ENCODE measurements at places on chromosomes 13 and 19.

- no peak for DNase-seq
Measured at GRCh38 chr13:33493672-33494365, 208.3 kb upstream of the STARD13 start.

DNA sequence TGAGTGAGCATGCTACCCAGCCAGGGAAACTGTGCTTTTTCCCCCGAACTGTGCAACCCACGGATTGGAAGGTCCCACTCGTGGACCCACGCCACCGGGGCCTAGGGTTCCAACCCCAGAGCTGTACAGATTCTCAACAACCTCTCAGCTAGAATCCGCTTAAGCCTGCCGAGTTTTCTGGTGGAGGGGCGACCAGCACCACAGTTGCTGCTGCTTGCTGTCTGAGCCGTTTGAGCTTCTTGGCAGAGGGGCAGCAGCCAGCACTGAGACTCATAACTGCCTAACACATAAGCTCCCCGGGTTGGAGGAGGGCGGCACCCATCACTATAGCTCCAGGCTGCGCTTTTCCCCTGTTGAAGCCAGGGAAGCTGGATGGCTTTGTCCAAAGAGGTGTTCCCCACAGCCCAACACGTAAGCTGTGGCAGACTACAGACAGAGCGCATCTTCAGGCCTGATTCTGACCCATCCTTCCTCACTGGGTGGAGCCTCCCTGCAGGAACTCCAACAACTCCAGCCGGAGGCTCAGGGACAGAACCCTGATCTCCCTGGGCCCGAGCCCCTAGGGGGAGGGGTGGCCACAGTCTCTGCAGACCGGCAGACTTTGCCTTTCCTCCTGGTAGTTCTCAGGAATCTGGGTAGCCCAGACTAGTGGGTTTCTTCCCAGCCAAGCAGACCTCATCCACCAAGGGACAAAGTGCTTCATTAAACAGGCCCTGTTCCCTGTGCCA lies 871.6 kb downstream of the SLITRK6 start:
- DNase-seq = no peak

DNA sequence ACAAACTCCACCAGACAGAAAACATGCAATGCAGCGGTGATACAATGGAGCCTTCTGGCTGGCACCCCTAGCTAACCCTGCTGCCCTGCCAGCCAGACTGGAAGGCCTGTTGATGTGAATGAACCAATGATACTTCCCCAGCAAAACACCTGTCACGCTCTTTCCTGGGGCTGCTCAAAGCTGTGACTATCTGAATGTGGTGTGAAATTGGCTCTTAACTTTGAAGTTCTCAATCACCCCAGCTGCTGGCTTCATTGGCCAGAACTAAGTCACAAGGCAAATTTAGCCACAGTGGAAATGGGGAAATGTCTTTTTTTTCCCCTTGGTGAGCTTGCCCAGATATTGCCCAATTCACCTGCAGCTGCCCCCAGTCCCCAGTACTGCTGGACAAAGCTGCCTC lies 147.3 kb downstream of the SLC7A1 start:
- DNase-seq = no peak

DNA sequence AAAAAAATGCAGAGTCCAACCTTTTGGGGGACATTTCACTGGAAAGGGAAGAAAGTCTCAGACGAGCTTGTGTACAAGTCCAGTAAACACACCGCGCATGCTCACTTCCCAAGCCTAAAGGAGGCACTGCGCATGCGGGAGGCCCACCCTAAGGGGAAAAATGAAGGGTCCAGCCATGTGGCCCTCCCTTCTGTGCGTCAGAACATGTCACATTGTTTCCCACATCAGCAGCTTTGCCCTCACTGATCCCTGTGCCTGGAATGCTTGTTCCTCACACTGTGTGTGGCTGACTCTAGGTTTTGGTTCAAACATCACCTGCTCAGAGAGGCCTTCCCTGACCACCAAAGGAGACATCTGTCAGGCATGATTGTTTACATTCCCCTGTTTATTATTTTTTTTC lies 4.4 kb downstream of the ELSPBP1 start:
- DNase-seq = no peak

- DNase-seq = no peak
Measured at GRCh38 chr13:112532837-112533745, 54.9 kb downstream of the TUBGCP3 start.

GRCh38 chr19:27964185-27964584 lies 1248.8 kb downstream of the UQCRFS1 start:
- DNase-seq = no peak

DNA sequence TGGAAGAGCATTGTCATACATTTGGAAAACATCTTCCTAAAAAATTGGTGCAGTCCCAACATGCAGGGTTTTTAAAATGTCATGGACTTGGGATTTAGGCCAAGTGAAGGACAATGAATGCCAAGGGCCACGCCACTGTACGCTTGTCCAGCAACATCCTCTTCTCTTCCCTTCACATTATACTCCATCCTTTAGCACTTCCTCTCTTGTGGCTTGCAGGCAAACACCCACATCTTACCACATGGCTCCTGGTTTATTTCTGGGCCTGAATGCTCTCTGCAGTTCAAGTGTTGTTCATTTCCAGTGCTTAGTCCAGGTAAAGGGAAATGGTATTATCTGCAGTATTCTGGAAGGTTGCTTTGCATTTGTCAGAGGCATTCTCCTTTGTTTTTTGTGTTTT lies 45.0 kb downstream of the CBY2 start:
- no peak for DNase-seq

DNA sequence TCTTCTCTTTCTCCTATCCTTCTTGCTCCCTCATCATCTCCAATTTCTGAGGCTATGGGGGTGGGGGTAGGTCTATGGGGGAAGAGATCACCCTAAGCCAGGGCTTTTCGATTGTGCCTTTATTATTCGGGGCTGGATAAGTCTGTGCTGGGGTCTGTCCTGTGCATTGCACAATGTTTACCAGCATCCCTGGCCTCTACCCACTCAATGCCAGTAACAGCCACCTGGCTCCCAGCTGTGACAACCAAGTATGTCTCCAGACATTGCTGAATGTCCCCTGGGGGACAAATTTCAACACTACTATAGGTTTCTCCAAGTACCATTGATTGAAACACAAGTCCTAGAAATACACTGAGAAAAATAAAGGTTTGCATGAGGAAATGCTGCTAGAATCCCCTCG lies 13.2 kb downstream of the CBY2 start:
- DNase-seq = no peak

- no peak for DNase-seq
Measured at GRCh38 chr13:23899555-23899954, 2.3 kb upstream of the C1QTNF9B start.

- no peak for DNase-seq
Measured at GRCh38 chr13:59303433-59303832, 860.3 kb downstream of the DIAPH3 start.

DNA sequence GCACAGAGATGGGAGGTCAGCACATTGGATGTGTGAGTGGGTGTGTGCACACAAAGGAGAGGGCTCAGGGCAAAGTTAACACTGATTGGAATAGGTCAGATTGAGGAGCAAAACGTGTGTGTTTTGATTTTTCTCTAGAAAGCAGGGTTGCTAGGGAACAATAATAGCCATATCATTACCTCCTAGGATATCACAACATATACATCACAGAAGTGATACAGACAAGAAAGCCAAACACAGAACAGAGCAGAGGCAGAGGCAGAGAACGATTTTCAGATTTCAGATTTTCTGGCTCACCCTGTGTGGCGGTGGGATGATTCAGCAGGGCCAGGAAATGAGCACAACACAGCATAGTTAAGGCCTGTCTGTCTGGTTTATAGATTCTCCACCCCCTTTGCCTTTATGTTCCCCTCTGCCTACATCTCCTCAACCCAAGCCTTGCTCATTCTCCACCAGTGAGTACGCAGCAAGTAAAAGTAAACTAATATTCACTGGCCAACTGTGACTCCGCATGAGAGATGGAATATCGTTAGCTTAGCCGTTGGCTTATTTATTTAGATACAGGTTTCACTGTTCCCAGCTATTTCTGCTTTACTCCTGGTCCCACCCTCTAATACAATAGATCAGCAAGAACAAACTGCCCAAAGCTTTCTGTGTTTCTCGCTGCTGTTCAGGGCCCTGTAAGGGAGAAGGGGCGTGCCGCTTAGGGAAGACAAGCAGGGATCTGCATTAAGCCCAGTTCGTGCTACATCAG lies 182.7 kb upstream of the TSC22D1 start:
- DNase-seq = no peak

DNA sequence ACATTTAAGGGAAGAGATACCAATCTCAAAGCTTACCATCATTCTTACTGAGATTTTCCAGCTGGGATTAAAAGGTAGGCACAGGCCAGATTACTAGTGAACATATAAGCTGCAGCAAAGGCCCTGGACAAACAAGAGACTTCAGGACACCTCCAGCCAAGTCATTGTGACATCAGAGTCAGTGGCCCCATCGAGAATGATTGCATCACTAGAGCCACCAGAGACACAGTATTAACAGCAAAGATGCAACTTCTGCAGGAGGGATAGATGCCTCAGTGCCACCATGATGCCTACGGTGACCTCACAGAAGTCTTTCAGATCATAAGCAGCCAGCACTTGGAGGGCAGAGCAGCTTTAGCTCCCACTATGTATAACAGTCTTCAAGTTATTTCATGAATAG lies 8.6 kb downstream of the RUBCNL start:
- DNase-seq = no peak

DNA sequence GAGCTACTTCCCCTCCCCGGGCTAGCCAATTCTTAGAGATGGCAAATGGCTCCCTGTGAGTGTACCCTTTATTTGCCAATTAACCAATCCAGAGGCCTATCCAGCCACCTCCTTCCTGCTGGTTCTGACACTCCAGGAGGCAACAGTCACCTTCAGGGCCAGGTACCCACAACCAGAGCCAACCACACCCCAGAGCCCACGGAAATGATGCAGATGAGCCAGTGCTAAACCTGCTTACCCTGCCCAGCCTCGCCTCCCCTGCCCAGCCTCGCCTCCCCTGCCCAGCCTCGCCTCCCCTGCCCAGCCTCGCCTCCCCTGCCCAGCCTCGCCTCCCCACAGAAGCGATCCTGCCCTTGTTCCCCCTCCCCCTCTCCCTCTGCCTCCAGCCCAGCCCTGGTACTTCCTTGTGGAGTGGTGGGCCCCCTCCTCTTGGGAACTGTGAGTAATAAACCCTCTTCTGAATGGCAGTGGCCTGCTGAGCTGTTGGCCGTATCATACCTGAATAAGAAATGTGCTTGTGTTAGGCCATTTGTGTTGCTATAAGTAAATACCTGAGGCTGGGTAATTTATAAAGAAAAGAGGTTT lies 173.8 kb upstream of the RNF113B start:
- no peak for DNase-seq

- DNase-seq = no peak
Measured at GRCh38 chr13:44118881-44119280, 239.2 kb downstream of the LACC1 start.

GRCh38 chr13:21556051-21556450 lies 47.9 kb downstream of the MICU2 start:
- no peak for DNase-seq

DNA sequence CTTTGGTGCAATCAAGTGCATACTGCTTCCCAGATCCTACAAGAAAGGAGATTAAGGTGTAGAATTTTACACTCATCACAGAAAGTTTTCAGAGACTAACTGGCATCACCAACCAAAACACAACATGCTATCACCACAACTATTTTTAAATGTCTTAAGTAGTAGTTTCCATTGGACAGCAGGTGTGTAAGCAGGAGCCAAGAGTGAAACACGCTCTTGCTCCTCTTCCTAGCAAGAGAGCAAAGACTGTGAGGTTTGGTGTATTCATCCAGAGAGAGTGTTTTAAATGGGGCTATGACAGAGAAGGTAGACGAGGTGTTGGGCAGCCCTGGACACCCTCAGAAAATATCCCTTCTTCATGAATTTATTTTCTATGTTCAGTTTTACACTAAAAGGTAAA lies 12.5 kb upstream of the LILRA4 start:
- no peak for DNase-seq

DNA sequence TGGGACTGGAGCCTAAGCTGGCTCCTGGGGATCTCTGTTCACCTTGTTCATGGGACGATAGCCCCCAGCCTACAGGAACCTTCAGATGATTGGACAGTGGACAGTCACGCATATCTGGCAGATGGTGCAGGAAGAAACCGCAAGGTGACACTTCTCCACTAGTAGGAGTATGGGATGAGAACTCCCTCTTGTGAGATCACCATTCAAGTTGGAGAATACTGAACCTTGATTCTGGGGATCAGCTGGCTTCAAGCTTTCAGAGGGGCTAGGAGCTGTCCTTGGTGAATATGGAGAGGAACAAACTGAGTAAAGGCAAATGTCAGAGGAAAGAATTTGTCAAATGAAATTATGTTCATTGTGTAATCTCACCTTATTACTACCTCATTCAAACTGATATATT lies 204.5 kb downstream of the PDS5B start:
- DNase-seq = no peak

- DNase-seq = no peak
Measured at GRCh38 chr19:16017138-16017490, 59.2 kb upstream of the TPM4 start.

- DNase-seq = no peak
Measured at GRCh38 chr13:29210676-29211075, 384.8 kb downstream of the SLC7A1 start.

- no peak for DNase-seq
Measured at GRCh38 chr13:112912726-112913440, 56.1 kb upstream of the MCF2L start.

- no peak for DNase-seq
Measured at GRCh38 chr13:102945886-102946285, 100.1 kb downstream of the ERCC5 start.

DNA sequence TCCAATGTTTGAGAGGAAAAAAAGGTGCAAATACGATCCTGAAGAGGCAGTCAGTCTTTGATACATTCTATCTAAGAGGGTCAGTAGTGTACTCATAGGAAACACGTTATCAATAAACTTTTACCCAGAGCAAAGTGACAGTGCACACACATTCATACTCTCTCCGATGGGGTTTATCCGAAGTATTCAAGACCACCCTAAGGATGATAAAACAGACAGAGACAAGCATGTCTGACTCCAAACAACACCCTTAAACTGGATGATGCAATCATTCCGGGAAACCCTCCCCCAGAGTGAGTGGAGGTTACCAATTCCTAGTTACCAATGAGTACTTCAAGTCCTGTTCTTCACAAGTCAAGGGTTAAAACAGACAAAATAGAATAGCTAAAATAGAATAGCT lies 79.1 kb downstream of the DNAJC3 start:
- DNase-seq = no peak

- no peak for DNase-seq
Measured at GRCh38 chr19:14479309-14479974, 4.3 kb upstream of the PTGER1 start.

Measured in stimulated activated CD4-positive, alpha-beta T cell treated with anti-CD3 and anti-CD28 coated beads, Interleukin-1b, Interleukin-23, amount 100 ng/mL, for 4 hours (primary cell).